ENCODE measurements at places on chromosomes 1 and 21. TPM values are rescaled to one million over a fixed set of nuclear protein-coding genes. Genes with fewer than 3 reads are reported as not detected.

Gene GPR3
- total RNA-seq: not detected

Gene HSD17B7
- 22.9 TPM for total RNA-seq

Gene ALPL
- total RNA-seq: 2.9 TPM

Gene CLCA4
- 2.6 TPM for total RNA-seq

Gene GJB5
- 1.3 TPM for total RNA-seq

Gene CD1E
- not detected for total RNA-seq

Gene S100A6
- total RNA-seq: 861 TPM

Gene DNALI1
- total RNA-seq: 4.6 TPM

Gene FGR
- 24.3 TPM for total RNA-seq

Gene CLCN6
- 14.6 TPM for total RNA-seq

All from breast epithelium (tissue), 4 donors.